ENCODE measurements at places on chromosomes 16 and 17.
A peak's percentile ranks its signal among the peaks of the same experiment; 100 is the strongest.

DNA sequence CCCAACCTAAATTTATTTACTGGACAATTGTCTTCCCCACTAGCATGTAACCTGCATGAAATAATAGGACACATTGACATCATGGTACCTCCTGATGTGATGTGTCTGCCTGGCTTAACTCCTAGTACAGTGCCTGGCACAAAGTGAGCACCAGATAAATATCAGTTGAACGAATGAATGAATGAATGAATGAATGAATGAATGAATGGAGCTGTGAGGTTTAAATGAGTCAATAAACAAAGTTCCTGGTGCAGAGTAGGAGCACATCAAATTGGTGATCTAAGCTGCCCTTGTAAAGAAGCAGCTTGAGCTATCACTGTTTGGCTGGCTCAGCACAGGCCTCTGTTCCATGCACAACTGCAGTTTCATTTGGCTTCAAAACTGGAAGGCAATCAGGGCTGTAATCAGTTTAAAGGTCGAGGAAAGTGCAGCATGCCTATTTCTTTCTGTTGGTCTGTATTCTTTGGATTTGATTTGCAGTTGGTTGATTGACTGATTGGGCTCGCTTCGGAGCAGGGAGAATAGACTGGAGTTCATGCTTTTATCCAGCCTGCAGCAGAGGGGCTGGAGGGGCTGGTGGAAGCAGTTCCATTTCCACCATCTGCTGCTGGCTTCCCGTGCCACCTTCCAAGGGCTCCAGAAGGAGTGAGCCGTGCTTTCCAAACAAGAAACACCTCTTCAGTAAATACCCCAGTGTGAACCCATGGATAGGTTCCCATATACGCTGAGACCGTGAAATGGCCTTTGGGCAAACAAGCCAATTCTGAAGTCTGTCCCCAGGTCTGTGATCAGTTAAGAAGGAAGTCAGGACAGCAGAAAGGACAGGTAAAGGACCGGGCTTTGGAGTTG, 54.6 kb downstream of the GPRC5B start:
- DNase-seq: no peak

DNA sequence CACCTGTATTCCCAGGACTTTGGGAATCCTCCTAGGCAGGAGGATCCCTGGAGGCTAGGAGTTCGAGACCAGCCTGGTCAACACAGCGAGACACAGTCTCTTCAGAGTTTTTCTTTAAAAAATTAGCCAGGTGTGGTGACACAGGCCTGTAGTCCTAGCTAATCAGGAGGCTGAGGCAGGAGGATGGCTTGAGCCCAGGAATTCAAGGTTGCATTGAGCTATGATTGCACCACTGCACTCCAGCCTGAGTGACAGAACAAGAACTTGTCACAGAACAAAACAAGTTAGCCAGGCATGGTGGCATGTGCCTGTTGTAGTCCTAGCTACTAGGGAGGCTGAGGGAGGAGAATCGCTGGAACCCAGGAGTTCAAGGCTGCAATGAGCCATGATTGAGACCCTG, 24.8 kb downstream of the ANKRD40 start:
- no peak for DNase-seq

DNA sequence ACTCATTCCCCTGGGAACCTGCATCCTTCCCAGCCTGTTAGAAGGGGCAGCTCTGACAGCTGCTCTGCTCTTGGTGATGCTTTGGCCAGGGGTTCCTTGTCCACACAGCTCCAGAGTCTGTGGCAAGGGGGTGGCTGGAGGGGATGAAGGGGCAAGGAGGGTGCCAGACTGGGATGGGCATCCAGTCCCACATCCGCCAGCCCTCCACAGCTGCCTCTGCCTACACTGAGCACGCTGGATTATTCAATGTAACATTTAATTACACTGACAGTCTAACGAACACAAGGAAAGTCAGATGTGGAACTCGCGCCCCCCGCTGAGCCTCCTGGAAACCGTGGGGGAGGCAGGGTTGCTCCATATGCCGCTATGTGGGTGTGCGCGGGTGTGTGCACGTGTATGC, 101.1 kb downstream of the C16orf78 start:
- no peak for DNase-seq

GRCh38 chr17:64154313-64154695, 24.4 kb upstream of the ERN1 start:
- no peak for DNase-seq

- peak; percentile 56 for DNase-seq
Measured at GRCh38 chr17:10772425-10773380, 31.2 kb downstream of the TMEM238L start.

GRCh38 chr17:31568121-31568520, 176.6 kb downstream of the RAB11FIP4 start:
- DNase-seq: no peak

DNA sequence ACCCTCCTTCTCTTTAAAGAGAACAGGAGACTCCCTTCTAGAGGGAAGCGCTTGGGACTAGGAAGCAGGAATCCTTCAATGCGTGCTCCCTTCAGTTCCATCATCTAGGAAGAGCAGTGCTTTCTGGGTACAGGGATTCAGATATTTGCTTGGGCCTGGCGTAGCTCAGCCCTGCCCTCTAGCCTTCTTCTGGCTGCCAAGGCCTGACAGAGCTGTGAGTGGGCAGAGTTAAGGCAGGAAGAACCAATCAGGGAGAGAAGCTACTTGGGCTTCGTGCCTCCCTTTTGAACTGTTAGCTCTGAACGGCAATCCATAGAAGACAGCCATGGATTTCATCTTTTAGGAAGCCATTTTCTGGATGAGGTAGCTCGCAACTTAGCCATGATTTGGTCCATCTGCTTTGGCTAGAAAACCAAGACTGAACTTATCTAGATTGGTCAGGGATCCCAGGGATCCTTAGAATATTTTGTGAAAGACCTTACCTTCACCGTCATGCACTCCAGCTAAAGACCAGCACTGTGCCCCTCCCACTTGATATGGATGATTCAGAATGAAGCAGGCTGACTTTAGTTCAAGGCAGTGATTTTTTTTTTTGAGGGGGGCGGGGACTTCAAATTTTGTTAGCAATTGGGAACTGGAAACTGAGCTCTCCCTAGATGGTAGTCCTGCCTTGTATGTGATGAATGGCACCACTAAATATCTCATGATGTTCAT, 2.5 kb upstream of the CORO6 start:
- DNase-seq: no peak
